ENCODE measurements at places on chromosomes 12 and 14.
A peak's percentile ranks its signal among the peaks of the same experiment; 100 is the strongest.

DNA sequence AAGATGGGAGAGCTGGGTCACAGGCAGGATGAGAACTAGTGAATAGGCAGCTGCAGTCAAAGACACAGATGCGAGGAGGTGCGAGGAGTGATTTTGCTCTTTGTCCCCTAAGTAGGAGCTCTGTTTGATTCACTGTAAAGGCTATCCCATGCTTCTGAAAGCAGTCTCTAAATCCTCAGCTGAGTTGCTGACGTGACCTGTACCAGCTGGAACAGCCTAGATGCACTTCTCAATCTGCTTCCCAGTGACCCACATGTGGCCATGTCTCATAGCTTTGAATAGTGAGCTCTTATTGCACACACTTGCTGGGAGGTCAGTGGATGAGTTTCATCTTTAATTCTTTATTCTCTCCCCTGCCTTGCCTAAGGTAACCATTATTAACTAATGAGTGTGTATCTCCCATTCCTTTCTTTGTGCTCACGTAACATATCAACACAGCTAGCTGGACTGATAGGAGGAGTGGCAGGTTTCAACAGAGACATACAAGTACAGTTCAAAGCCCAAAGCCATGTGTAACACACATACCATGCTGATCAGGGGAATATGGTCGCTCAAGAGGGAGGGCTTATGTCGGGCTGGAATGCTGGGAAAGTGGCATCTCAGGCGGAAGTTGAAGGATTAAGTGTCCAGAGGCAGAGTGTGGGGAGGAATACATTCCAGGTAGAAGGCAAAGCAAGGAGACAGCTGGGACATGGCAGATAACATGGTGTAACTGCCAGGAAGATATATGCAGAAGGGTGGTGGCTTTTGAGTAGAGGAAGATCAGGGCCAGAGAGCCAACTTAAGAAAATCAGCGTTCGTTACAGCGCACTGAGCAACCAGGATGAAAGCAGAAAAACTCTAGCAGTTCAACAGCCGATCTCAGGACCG is 15.4 kb upstream of the YY1 start:
- DNase-seq = no peak

DNA sequence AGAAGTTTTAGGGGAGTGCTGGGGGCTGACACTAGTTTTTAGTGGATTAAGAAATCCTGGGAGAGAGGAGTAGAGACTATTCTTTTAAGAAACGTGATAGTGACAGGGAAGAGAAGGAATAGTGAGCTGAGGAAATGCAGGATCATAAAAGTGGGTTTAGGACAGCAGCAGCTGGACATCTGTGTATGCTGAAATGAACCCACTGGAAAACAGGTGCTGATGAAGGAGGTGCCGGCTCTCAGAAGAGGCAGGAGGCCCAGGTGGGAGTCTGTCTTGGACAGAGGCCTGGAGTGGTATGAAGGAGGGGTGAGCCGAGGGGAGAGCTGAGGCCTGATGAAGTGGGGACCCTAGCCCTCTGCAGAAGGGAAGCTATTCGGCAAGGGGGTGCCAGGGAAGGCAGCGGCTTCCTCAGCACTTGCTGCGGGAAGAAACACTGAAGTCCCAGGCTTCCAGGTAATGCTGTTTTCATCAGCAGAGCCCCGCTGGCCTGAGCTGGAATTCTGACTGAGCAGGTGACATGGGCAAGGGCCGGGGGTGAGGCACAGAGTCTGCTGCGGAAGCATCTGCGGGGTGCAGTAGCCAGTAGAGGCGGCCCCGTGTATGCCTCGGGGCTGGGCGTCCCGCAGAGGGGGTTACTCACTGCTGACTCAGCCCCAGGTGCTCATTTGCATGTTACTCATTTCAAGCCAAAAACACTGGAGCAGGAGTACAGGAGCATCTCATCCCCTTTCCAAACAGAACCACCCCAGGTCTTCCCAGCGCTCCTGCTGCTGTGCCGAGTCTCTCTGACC is 89.7 kb downstream of the TMCC3 start:
- no peak for DNase-seq

- no peak for DNase-seq
Measured at GRCh38 chr14:106174206-106174605, 647.8 kb downstream of the TMEM121 start.

DNA sequence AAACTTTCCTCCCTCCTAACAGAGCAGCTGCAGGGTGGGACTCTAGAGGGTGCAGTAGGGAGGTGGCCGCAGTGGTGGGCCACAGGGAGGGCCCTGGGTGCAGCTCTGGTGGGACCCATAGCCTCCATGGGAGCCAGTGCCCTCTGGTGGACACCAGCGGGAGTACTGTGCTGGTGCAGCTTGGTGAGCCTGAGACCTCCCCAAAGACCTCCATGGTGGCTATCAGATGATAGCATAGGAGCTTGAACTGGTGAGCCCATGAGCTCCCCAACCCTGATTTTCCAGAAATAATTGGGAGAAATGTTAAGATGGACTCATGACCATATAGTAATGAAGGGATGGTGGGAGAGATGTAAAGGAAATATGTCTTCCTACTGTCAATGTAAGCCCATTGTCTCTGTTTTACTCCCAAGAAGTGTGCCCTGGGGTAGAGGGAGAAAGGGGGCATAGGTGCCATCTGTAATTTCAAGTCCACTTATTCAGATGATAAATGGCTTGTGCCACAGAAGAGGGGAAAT is 98.7 kb downstream of the GAS2L3 start:
- peak; percentile 45 for DNase-seq

DNA sequence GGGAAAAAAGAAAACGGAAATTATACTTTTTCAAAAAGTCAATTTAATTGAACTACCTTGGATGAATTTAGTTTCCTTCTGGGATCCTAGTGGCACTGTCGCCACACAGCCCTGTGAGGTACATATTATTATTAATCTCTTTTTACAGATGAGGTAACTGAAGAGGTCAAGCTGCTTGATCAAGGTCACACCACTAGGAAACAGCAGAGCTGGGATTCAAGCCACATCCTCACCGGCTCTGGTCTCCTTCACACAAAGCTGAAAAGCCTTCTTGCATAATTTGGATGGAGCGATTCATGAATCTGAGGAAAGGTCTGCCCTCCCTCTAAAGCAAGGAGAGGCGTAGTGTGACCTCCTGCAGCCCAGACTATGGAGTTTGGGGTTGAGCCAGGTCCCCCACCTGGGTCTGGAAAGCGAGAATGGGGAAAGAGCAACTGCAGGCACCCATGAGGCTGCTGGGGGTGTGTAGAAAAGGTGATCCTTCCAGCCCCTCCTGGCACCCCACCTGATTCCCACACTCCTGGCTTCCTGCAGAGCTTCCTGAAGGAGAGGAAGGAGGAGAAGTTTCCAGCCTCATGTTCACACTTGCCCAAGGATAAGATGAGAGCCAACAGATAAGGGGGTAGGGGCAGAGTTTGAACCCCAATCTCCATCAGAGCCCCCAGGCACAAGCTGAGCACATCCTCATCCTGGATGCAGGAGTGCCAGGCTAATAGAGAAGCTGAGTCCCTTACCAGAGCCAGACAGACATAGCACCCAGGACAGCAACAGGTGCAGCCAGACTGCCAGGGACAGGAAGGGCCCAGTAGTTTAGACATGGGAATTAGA is 3.9 kb upstream of the KRT79 start:
- DNase-seq = no peak

DNA sequence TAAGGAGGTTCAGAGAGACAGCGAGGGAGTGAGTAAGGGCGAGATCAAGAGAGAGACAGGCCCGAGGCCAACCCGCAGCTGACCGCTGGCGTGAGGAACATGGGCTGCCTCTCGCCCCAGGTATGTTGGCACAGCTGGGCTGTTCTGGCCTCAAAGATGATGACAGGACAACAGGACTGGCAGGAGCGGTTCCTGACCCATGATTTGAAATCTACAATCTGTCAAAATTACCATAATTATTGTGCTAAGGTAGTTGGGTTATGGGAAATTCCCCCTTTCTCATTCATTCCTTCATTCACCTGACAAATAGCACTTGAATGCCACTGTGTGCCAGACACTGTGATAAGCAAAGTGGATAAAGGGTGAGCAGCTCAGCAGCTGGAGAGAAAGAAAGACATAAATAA is 5.1 kb upstream of the ENDOU start:
- DNase-seq = no peak

DNA sequence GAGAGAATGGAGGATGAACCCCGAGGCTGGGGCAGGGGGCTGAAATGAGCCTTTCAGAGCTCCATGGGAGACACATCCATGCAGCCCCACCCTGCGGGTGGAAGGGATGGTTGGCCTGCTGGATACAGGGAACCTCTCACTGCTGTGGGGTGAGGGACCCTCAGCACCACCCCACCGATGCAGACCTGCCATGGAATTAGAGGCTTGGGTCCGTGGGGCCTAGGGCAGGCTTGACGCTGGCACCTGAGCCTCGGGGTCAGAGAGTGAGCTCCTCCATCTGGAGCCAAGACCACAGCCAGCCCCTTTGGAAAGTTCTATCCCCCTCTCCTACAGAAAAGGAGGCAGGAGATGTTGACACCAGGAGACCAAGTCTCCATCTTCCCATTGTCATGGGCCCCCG is 7.4 kb upstream of the KRT74 start:
- DNase-seq = no peak

DNA sequence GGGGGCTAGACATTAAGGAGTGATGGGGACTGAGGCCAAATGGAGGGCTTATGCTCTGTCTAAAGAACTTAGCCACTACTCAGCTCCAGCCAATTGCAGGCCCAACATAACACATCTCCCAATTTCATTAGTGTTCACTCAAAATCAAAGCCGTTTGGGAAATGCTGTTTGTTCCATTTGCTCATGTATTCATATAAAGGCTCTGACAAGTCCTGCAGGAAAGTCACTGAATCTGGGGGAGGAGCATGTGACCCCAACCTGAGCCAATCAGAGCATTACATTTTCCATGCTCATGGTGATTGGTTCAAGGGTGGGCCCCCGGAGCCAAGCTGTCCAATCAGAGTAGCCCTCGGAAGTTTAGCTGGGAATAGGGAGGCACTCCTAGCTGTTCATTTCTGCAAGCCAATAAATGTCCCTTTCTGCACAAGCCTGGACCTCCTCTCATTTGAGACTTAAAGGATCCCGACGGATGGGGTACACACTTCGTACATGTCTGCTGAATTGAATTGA is 20.9 kb downstream of the SDSL start:
- DNase-seq = no peak

DNA sequence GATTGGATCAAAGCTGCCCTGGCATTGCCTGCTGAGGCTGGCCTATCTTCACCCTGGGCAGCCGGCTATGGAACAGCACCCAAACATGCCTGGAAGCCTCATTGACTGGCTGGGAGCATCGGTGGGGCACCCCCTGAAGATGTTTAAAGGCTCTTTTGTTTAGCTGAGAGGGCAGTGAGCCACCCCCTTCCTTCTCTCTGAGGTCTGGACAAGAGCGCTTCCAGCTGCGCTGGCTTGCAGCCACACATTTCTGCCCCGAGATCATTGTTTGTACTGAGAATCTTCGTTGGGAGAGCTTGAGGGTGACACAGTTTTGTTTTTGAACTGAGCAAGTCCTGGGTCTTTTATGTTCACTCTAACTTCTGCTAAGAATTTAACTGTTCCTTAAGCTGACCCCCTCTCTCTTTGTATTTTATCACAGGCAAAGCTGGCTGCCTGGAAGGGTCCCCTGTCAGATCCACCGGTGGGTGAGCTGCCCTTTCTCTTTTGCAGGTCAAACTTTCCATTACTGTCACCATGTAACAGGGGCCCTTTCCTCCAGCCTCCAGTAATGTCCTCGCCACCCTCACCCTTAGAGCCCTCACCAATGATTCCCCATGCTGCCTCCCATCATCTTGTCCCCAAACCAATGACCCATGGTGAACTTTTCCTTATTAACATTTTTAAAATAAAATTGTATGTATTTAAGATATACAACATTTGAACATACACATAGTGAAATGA is 212.2 kb downstream of the KIF26A start:
- DNase-seq = no peak

- DNase-seq = no peak
Measured at GRCh38 chr14:70098250-70098809, 90.4 kb downstream of the SLC8A3 start.

DNA sequence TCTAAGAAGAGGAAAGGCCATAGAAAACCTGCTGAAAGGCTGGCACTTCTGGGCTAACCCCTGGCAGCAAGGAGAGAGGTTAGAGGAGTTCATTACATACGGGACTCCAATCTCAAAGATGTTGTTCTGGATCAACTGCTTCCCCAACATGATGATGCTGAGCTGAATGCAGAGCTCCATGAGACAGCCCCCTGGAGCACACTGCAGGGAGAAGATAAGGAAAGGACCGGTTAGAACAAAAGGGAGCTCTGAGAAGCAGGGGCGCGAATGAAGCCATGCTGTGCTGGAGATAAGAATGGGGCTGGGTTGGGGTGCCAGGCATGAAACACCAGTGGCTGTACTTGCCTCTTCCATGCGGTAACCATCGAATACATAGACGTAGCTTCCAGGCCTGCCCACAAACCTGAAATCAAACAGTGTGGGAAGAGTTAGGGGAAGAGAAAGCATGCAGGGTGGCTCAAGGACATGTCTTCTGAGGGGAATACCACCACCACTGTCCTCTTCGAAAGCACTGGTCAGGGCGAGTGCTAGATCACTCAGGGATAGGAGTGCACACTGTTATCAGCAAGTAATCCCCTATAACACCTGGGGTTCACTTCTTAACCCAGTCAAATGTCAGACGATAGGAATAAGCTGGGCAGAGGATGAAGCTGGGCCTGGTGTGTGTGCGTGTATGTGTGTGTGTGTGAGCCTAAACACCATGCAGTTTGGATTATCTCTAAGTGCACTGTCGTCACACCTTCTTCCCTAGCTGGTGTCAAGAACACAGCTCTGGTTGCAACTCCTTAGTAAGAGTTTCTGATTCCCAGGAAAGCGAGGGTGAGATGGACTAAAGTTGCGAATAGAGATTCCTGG is 180.9 kb downstream of the NTF3 start:
- DNase-seq = no peak

- no peak for DNase-seq
Measured at GRCh38 chr14:95664066-95664465, 22.2 kb upstream of the TCL1B start.

DNA sequence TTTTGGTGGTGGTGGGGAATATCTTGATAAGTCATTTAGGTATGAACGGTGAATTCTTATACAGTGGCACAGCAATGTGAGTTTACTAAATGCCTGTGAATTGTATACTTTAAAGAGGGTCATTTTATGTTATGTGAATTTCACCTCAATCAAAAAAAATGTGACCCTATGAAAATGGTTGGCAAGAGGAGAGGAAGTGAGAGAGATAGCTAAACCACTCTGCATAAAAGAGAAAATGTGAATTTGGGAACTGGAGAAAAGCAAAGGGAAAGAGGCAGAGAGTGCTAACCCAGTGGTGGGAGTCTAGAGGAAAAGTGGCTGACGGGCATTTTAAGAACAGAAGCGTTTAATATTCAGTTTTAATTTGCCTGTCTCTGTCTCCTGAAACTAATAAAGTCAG is 93.8 kb downstream of the SLC38A6 start:
- no peak for DNase-seq

DNA sequence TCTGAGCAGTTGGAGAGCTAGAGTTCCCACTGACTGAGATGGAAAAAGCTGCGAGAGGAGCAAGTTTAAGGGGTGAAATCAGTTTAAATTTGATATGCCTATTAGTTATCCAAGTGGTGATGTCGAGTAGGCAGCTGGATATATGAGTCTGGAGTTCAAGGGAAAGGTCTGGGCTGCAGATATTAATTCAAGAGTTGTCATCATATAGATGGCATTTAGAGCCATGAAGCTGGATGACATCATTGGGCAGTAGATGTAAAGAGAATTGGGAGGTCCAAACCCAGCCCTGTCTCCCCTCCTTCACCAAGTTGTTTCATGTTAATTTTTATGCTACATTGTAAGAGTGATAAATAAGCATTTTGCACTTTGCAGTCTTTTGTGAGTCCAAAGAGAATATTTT is 898.1 kb downstream of the GALC start:
- DNase-seq = no peak

Measured in endothelial cell (in vitro differentiated cells).